ENCODE measurements at places on chromosomes 4 and X. TPM values are rescaled to one million over a fixed set of nuclear protein-coding genes. Genes with fewer than 3 reads are reported as not detected.

DNA sequence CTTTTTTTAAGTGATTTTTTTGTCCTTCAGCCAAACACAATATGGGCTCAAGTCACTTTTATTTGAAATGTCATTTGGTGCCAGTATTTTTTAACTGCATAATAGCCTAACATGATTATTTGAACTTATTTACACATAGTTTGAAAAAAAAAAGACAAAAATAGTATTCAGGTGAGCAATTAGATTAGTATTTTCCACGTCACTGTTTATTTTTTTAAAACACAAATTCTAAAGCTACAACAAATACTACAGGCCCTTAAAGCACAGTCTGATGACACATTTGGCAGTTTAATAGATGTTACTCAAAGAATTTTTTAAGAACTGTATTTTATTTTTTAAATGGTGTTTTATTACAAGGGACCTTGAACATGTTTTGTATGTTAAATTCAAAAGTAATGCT lies 62.1 kb downstream of the EDNRA start:
- no peak for DNase-seq

- no peak for DNase-seq
Observed at GRCh38 chrX:112844250-112844649, 3.6 kb upstream of the AMOT start.

DNA sequence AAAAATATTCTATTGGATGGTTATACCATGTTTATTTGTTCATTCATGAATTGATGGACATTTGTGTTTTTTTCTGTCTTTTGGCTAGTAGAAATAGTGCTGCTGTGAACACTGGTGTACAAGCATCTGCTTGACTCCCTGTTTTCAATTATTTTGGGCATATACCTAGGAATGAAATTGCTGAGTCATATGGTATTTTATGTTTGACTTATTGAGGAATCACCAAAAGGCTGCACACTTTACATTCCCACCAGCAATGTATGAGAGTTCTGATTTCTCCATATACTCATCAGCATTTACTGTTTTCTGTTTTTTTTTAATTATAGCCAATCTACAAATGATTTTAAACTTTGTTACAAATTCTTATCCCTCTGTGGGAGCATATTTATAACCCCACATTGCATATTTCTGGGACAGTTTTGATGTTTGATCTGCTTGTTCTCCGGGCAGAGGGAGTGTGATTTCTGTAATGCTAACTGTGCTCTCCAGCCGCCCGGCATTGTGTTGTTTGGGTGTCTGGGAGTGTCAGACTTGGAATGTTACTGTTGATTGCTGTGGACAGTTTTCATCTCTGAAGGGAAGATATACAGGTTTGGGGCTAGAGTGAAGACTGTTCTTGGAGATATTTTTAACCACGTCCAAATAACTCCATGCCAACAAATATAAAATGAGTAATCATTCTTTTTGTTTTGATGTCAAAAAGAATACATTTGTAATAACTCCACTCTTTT lies 60.5 kb upstream of the PGRMC2 start:
- no peak for DNase-seq

GRCh38 chr4:31100536-31100935 lies 380.4 kb downstream of the PCDH7 start:
- no peak for DNase-seq

DNA sequence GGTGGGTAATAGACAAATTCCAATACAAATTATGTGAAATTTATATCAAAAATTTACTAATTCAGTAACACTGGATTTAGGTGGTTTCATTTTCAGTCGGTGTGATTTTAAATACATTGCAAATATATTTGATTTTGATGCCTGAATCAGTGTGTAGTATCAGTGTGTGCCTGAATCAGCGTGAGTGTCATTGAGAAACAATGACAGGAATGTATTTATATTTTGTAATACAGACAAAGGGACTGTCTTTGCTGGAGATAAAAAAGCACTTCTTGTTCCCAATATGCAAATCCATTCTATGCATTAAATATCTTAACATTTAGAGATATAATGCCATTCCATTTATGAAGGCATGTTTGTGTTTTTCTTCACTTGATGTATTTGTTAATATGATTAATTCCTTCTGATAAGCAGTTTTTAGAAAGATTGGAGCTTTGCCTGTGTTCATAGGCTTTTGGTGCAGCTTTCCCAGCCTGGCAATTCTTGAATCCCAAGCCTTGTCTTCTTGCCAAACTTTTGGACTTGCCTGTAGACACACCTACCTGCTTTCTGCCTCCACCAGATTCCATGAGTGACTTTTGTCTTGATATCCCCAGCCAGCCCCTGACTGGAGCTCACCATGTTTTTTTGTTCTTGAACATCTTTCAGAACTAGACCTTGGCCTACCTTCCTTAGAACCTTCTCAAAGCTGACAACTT lies 243.8 kb downstream of the ADGRL3 start:
- no peak for DNase-seq

DNA sequence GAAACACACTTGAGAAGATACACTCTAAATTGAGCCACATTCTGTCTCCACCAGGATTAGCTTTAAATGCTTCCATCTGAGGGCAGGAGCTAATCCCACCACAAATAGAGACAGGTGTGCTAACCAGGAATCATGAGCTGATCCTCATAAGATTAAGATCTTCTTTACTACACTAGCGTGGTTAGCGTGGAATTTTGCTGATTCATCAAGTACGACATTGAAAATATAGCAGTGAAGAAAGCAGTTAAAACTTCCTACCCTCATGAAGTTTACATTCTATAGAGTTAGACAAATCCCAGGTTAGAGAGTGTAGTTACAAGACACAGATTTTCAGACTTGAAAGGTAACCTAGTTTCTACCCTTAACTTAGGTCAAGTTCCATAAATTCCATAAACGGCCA lies 5.3 kb upstream of the APELA start:
- DNase-seq, result no peak

DNA sequence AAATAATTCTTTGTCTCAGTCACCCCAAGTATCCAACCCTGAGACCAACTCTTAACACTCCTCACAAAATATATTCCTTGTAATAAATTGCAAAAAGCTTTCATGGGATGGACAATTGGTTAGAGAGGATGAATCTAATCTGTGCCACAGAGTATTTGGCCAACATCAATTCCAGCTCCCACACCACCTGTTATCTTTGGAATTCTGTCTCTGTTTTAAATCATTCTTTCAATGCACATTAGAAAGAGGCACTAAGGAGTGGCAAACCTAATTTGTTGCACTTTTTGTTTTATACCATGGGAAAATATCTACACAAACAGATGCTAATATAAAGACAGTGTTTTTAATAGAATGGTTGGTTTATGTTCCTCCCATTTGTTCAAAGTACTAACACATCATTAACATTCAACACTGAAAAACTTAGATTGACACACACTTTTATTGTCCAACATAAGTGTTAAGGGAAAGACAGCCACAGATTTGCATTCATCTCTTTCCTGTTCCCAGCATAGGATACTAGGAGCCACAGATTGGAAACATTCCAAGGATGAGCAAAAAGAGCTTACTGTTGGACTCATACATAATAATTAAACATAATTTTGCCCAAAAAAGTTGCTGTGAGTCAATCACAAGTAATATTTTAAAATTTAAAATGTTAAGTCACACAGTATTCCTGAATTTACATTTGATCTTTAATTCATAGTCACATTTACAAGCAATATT lies 116.4 kb downstream of the PPA2 start:
- DNase-seq, result no peak

DNA sequence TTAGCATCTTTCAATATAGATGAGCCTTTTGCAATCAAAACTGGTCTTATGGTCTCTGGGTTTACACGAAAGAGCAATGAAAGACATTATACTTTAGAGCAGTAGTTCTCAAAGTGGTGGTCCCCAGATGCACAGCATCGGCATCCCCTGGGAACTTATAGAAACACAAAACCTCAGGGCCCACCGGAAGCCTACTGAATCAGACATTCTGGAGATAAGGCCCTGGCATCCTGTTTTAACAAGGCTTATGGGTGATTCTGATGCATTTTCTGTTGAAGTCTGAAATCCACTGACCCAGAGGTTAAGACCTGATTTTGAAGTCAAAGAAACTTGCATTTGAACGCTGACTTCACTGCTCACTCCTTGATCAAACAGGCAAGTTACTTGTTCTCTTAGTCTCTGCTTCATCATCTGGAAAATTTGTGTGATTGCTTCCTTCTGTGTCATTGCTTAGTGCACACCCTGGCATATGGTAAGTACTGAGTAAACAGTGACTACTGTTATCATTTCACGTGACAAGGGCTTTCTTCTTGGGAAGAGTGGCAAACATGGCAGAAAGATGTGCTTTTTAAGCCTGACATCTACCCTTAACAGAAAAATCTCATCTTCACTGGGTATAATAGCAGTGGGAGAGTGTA lies 14.5 kb downstream of the CHRNA9 start:
- DNase-seq, result no peak

DNA sequence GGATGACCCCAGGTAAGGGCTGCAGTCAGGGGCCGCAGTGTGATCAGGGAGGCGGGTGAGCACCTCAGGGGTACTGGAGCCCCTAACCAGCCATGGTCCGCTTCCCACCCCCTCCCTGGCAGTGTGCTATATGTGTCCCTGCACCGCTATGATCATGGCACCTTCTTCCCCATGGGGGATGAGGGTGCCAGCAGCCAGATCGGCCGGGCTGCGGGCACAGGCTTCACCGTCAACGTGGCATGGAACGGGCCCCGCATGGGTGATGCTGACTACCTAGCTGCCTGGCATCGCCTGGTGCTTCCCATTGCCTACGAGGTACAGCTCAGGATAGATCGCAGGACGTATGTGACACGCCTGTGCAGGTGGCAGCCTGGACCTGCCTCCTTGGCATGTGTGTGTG lies 8.2 kb upstream of the ERAS start:
- DNase-seq, result no peak

- no peak for DNase-seq
Observed at GRCh38 chr4:63937961-63938360, 471.3 kb downstream of the TECRL start.

DNA sequence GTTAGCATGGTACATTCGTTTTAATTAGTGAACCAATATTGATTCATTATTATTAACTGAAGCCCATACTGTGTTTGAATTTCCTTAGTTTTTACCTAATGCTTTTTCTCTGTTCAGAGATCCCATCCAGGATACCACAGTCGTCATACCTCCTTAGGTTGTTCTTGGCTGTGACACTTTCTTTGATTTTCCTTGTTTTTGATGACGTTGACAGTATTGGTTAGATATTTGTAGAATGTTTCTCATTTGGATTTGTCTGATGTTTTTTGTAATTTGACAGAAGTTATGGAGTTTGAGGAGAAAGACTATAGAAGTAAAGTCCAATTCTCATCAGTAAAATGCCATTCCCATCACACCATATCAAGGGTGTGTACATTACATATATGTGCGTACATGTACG lies 16.2 kb upstream of the RAP2C start:
- no peak for DNase-seq

GRCh38 chr4:24321616-24322015 lies 262.7 kb downstream of the DHX15 start:
- no peak for DNase-seq

DNA sequence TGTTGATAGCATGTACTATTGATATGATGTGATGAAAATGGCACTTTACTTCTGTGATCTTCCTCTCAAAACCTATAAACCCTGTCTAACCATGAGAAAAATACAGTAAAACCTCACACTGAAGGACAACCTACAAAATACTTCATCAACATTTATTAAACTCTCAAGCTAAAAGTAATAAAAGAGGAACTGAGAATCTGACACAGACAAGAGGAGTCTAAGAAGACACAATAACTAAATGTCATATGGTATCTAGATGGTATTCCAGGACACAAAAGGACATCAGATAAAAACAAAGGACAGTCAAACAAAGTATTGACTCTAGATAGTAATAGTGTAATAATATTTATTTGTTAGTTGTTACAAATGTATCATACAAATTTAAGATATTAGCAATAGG lies 655.3 kb downstream of the SH3BGRL start:
- DNase-seq, result no peak

DNA sequence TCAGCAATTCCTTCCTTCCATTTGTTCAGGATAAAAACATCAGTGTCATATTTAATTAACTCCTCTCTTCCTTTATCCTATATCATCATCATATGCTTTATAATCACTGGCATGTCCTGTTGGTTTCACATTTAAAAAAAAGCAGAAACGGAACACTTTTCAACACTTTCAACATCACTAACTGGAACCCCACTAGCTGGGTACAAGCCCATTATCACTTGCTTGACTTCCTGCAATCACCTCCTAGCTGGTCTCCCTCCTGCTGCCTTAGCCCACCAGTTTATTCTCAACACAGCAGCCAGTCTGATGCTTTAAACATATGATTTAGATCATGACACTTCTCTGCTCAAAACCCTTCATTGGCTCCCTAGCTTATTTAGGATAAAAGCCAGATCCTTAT lies 116.4 kb upstream of the LSM6 start:
- no peak for DNase-seq

DNA sequence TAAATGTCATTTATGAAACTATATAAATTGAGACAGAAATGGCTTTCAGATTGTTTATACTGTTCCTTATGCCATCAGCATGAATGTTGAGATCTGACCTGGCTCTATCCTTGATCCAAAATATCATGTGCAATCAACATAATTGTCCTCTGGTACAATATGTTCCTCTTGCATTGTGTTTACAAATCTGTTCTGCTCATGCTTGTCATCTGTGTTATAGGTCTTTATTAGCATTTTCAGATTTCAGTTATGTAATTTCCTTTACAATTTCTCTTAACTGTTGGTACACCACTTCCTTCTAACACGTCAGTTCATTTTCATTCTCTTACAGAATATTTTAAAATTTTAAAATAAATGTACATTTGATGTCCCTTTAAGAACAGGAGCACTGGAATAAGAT lies 1.6 kb downstream of the HPGD start:
- DNase-seq, result no peak

DNA sequence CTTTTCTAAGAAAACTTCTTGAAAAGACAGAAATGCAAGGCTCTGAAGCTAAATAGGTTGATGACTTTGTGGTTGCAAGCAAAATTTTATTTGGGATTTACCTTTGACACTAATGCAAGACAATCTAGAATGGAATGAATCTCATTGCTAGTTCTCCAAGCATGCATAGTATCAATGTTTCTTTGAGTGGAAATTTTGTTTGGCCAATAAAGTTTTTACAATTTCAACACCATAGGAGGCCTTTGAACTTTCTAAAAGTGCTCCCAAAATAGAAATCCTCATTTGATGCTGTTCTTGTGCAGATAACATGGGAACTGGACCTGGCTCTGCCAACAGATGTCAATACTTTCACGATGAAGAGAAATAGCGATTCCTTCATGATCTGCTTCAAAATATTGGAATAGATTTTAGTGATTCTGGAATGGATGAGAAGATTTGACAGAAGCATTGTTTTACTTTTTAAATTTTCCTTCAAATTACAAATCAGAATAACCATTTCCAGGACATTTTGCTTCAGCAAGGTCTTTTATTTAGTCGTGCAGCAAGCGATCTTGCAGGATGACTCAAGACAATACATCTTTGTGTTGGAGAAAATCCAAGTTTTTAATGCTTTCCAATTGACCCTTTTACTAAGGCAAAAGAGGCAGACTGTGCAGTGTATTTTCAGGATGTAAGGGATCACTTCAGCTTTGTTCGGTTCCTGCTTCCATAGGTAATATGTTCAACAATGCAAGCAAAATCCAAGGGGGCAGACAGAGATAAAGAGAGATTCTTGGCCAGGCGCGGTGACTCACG lies 51.7 kb upstream of the OTUD4 start:
- DNase-seq, result no peak

The GSTCD gene
- 12.8 TPM for total RNA-seq

The OTC gene
- 4.1 TPM for total RNA-seq

The CSN1S1 gene
- not detected for total RNA-seq

The CD38 gene
- total RNA-seq, result 1.1 TPM

Measured in mucosa of gallbladder (tissue), 1 donor.